ENCODE measurements at places on chromosomes 4 and X. TPM values are rescaled to one million over a fixed set of nuclear protein-coding genes. Genes with fewer than 3 reads are reported as not detected.

Gene L1CAM
- total RNA-seq: 47.4 TPM

Gene CORIN
- 6.8 TPM for total RNA-seq

Gene SSX1
- total RNA-seq: not detected

Gene ELF4
- total RNA-seq: 21.1 TPM

Gene GBA3
- not detected for total RNA-seq

Gene VCX3B
- not detected for total RNA-seq

Gene PHOX2B
- not detected for total RNA-seq

Gene CHRDL1
- 1.6 TPM for total RNA-seq

Gene DDX60
- 22.7 TPM for total RNA-seq

Gene ITM2A
- total RNA-seq: 0.32 TPM

Gene NOX1
- not detected for total RNA-seq

Gene EGFL6
- 0.24 TPM for total RNA-seq

Gene BGN
- 39.8 TPM for total RNA-seq

Gene CT45A10
- total RNA-seq: not detected

Gene SMIM10L2A
- total RNA-seq: 0.73 TPM

Gene MTNR1A
- 0.32 TPM for total RNA-seq

Gene NRK
- 2.4 TPM for total RNA-seq

Gene HERC6
- 35.0 TPM for total RNA-seq

Gene P2RY8
- total RNA-seq: not detected

Gene CD99
- 366 TPM for total RNA-seq

Gene DKK2
- total RNA-seq: 29.7 TPM

Gene TCEAL2
- 0.73 TPM for total RNA-seq

Gene VSIG4
- total RNA-seq: not detected

Gene LRIT3
- total RNA-seq: under 0.01 TPM

Gene MAGIX
- total RNA-seq: 2.2 TPM

Gene TCEAL5
- total RNA-seq: not detected

Gene LUZP4
- total RNA-seq: not detected

Gene TMPRSS11F
- not detected for total RNA-seq

Gene LRRC66
- total RNA-seq: 0.36 TPM

Gene KCNIP4
- not detected for total RNA-seq

Gene UGT2B11
- not detected for total RNA-seq

Gene ARMCX5
- 10.8 TPM for total RNA-seq

Gene CFAP99
- not detected for total RNA-seq

Gene PRSS12
- total RNA-seq: 114 TPM

Gene ERAS
- total RNA-seq: 0.36 TPM

Gene GAGE2A
- not detected for total RNA-seq

Gene SPATA4
- not detected for total RNA-seq

Gene ATRX
- 78.2 TPM for total RNA-seq

Gene MAGEA1
- not detected for total RNA-seq

Gene USO1
- 126 TPM for total RNA-seq

Gene ADH1A
- total RNA-seq: not detected

Gene CHRNA9
- total RNA-seq: 0.16 TPM

Gene KLHL34
- total RNA-seq: not detected

Gene KLKB1
- not detected for total RNA-seq

Gene CENPVL1
- not detected for total RNA-seq

Gene GPM6B
- 20.3 TPM for total RNA-seq

Gene RLIM
- 76.4 TPM for total RNA-seq

Gene ANXA3
- 4.7 TPM for total RNA-seq

Gene HTT
- 37.4 TPM for total RNA-seq

Gene FAT4
- 117 TPM for total RNA-seq

Gene NPFFR2
- not detected for total RNA-seq

Gene GPR143
- total RNA-seq: not detected

Gene TMEM156
- not detected for total RNA-seq

Gene GSX2
- not detected for total RNA-seq

Gene SHISA3
- not detected for total RNA-seq
